ENCODE measurements at places on chromosomes 2 and 18.

GRCh38 chr2:191274413-191274815 lies 29.2 kb downstream of the MYO1B start:
- H3K27ac ChIP-seq: no peak overlapping the region
- no peak for DNase-seq
- H3K4me3 ChIP-seq: no peak overlapping the region
- peaks cover 39% of the 10 kb centered on the region for H3K4me1 ChIP-seq
- peaks cover 25% of the 10 kb centered on the region for H3K36me3 ChIP-seq

DNA sequence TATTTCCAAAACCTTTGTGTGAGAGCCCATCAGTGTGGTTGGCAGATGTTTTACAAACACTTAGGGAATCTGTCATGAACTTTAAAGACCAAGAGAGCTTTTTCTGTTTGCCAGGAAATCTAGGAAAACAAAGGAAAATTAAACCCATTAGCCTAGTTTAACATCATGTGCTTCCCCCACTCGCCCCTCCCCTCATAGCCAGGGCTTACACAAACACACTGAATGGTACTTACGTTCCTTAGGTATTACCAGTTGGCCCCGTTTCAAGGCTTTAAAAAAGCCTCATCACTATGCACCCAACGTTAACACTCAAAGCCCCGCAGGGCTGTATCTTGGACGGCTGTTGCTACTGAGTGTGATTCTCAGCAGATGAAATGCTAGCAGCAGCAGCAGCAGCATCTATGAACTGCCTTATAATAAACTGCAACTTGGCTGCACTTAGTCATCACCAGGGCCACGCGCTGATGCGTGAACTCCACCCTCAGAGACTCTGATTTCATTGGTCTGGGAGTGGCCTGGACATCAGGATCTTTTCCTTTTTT lies 20.1 kb upstream of the TTC39C start:
- H3K4me1 ChIP-seq: 0 out of 2 replicates have a peak, but pooled peaks cover 11% of the 10 kb centered on the region
- 0 out of 2 replicates have a peak overlapping the region, but pooled peaks have one; percentile 10 for H3K4me3 ChIP-seq
- DNase-seq: peak; percentile 87
- H3K27me3 ChIP-seq: no peaks in the 10 kb centered on the region

GRCh38 chr18:33720133-33720532 lies 142.1 kb downstream of the ASXL3 start:
- no peaks in the 10 kb centered on the region for H3K4me1 ChIP-seq
- no peaks in the 10 kb centered on the region for H3K27me3 ChIP-seq
- H3K36me3 ChIP-seq: no peaks in the 10 kb centered on the region

- H3K36me3 ChIP-seq: no peaks in the 10 kb centered on the region
- no peaks in the 10 kb centered on the region for H3K4me1 ChIP-seq
- H3K4me3 ChIP-seq: no peak overlapping the region
- H3K27ac ChIP-seq: no peak overlapping the region
- no peaks in the 10 kb centered on the region for H3K27me3 ChIP-seq
These were observed 201.3 kb upstream of the APCDD1 start for GRCh38 chr18:10252952-10253705.

DNA sequence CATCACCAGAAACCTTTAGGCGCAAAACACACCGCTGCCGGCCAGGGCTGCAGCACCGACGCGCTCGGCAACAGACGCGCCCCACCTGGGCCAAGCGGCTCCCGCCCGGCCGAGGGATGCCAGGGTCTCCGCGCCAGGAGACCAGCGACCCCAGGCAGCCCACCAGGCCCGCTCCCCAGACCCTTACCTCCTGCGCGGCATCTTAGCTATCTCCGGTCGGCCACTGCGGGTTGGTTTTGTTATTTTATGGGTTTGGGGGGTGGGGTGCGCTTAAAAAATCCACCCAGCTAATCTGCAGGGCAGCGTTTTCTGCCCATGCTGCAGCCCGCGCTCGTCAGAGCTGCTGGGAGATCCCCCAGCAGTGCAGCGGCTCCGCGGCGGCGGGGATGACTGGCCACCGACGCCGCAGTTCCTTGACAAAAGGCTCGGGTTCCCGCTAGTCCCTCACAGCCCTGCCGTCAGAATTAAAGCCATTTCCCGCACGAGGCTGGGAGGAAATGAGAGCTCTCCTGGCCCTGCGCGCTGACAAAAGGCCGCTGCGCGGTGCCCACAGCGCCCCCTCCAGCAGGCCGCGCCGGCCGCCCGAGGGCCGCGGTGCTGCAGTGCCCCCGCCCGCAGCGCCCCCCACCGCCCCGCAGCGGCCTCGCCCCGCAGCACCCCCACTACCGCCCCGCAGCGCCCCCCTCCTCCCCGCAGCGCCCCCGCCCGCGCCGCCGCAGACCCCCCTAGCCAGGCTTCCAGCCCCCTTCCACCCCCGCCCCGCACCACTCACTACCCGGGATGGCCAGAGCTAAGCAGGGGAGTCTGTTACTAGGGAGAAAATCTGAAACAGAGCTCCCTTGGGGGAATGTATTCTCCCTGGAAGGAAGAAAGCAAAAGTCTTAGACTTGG lies at the start of gene ADD2:
Gene ADD2, minus strand, starts transcription at position 502 of the 891 bp plus-strand sequence. CDS start 61,792 bp downstream, outside the sequence.
- H3K4me3 ChIP-seq: peak within 1 kb of the TSS; percentile 42
- peak; percentile 61 for DNase-seq
- no peaks in the 10 kb centered on the region for H3K4me1 ChIP-seq
- peaks cover 89% of the 10 kb centered on the region for H3K27me3 ChIP-seq
- H3K27ac ChIP-seq: no peak within 1 kb of the TSS
- no peaks in the 10 kb centered on the region for H3K36me3 ChIP-seq

DNA sequence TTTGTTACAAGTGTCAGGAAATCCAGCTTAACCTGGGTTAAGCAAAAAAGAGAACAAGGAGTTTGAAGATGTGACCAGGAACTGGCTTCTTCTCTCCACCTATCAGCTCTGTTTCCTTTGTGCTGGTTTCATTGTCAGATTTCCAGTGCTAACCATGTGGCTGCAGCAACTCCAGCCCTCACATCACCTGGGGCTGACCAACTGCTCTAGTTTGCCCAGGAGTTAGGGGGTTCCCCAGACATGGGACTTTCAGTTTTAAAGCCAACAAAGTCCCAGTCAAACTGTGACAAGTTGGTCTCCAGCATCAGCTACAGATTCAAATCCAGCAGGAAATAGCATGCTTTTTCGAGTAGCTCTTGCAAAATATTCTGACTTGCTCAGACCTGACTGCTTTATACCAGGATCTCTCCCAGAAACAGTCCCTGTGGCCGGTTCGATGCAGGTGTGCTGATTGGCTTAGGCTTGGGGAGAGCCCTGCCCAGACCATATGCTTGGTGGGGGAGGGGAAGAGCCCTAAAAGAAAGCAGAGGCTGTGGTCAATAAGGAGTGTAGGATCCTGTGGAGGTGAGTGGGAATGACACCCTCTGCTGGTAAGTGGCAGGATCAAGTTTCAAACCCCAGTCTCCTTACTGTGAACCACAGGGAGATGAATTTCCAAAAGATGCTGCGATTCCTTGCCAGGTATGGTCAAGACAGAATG lies 49.5 kb downstream of the KCNE4 start:
- no peaks in the 10 kb centered on the region for H3K27me3 ChIP-seq
- H3K36me3 ChIP-seq: no peaks in the 10 kb centered on the region
- peak; percentile 57 for DNase-seq
- peaks cover 13% of the 10 kb centered on the region for H3K4me1 ChIP-seq

GRCh38 chr2:181876614-181877063 lies 14.9 kb upstream of the ITPRID2 start:
- DNase-seq: peak; percentile 75
- no peaks in the 10 kb centered on the region for H3K36me3 ChIP-seq
- no peak overlapping the region for H3K4me3 ChIP-seq
- no peaks in the 10 kb centered on the region for H3K27me3 ChIP-seq
- peak overlapping the region; percentile 29 for H3K27ac ChIP-seq

GRCh38 chr2:70557171-70557838 lies 3.7 kb upstream of the TGFA start:
- DNase-seq: no peak
- H3K36me3 ChIP-seq: no peaks in the 10 kb centered on the region
- H3K27ac ChIP-seq: no peak overlapping the region
- H3K4me1 ChIP-seq: no peaks in the 10 kb centered on the region
- 0 out of 2 replicates have a peak, but pooled peaks cover 9% of the 10 kb centered on the region for H3K27me3 ChIP-seq
- H3K4me3 ChIP-seq: no peak overlapping the region

DNA sequence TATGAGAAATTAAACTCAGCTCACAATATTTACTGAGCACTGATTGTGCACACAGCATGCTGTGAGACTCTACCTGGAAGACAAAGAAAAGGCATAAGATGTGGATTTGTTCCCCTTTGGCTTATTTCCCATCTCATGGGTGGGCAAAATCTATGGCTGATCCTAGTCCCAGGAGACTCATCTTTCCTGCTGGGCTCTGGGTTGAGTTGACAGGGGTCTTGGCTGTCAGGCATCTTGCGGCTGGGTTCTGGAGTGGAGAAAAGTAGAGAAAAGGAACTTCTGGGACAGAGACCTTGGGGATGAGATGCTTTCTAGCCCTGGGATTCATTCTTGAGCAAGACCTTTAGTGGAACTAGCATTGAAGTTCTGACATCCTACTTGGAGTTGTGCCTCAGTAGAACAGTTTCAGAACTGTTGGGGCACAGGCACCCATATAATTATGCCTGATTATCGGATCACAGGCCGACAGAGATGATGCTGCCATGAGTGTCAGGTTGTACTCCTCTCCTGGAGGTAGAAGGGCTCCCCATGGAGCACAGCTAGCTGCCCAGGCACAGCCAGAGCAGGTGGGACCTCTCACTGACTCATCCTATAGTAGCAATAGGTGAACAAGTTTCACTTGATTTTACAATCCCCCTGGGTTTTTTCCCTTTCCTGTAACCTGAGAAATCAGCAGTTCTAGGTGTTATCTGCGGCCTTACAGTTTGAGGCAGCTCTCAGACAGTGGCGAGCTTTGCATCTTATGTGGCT lies 260.9 kb downstream of the CYRIA start:
- H3K27me3 ChIP-seq: no peaks in the 10 kb centered on the region
- H3K36me3 ChIP-seq: no peaks in the 10 kb centered on the region
- DNase-seq: no peak
- no peaks in the 10 kb centered on the region for H3K4me1 ChIP-seq

- no peak for DNase-seq
- no peak overlapping the region for H3K4me3 ChIP-seq
- no peak overlapping the region for H3K27ac ChIP-seq
- H3K36me3 ChIP-seq: no peaks in the 10 kb centered on the region
These were observed 80.0 kb downstream of the MAP4K3 start for GRCh38 chr2:39356922-39357639.

Measured in GM23248 (cell line).